ENCODE measurements at places on chromosomes 12 and 14. TPM values are rescaled to one million over a fixed set of nuclear protein-coding genes. Genes with fewer than 3 reads are reported as not detected.
A peak's percentile ranks its signal among the peaks of the same experiment; 100 is the strongest.

Gene BCL2L2
- 61.8 TPM for total RNA-seq

DNA sequence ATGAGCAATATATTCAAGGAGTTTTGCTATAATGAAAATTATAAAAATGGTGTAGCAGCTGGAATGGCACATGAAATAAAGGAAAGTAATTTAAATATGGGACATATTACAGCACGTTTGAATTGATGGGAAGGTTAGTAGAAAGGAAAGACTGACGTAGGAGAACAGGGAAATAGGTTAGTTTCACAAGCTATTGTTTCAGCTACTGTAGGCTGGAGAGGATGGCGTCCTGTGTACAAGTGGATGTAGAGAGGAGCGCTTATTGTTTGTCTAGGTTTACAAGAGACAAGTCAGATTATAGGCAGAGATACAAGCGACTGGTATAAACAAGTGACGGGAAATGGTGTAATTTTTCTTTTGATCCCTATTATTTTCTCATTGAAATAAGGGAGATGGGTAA is 431.2 kb upstream of the PDE3A start:
- no peak overlapping the region for H3K4me3 ChIP-seq
- no peaks in the 10 kb centered on the region for H3K36me3 ChIP-seq
- H3K4me1 ChIP-seq, result no peaks in the 10 kb centered on the region
- H3K27ac ChIP-seq, result no peak overlapping the region

DNA sequence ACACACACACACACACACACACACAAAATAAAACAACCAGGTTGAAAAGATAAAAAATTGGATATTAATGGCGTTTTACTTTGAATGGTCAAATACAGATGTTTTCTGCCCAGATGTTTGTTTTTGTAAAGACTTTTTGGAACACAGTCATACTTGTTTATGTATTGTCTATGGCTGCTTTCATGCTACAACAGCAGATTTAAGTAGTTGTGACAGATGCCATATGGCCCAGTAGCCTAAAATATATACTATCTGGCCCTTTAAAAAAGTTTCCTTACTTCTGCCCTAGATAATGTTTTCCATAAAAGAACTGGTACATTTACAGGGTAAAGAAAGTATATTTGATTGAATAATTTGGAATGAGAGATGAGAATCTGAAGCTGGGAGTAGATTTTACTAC is 1362.8 kb upstream of the SEL1L start:
- no peak overlapping the region for H3K27ac ChIP-seq
- no peak for DNase-seq
- no peak overlapping the region for H3K4me3 ChIP-seq
- no peaks in the 10 kb centered on the region for H3K36me3 ChIP-seq

GRCh38 chr12:47889040-47889439 is 15.8 kb downstream of the VDR start:
- no peak for DNase-seq
- no peak overlapping the region for H3K27ac ChIP-seq
- no peaks in the 10 kb centered on the region for H3K36me3 ChIP-seq

DNA sequence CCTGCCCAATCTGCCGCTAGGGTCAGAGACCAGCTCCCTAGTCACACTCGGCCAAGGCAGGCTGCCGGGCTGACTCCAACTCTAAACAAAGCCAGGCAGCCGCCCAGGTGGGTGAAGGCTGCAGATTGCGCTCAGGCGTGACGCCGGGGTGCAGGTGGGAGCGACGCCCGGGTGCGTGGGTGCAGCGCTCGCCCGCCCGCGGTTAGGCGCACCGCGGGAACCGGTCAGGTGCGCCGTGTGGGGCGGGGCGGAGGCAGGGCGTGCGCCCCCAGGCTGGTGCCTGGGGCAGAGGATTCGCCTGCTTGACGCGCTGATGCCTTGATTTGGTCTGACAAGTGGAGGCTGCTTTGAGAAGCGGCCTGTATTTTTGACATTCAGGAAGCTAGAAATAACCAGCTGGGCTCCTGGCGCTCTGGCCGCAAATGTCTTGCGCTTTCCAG is 126.7 kb upstream of the HIF1A start:
- H3K27me3 ChIP-seq, result peaks cover 10% of the 10 kb centered on the region
- DNase-seq, result no peak
- H3K27ac ChIP-seq, result peak overlapping the region; percentile 12
- H3K4me3 ChIP-seq, result no peak overlapping the region

DNA sequence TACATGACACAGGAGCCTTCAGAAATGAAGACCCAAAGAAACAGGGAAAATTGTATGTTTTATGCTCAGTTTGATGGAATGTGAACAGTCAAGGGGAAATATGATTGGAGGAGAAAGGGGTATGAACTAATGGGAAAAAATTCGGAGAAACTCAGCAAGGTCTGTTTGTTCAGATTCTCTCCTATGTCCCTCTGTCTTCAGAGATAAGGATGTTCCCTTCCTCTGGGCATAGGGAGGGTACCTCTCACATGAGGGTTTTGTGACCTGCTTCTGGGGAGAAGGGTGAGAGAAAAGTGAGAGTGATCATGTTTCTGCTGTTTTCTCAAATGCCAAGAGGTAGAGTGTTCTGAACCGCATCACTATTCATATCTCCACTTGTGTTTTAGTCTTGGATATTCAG is 26.6 kb upstream of the LIMA1 start:
- H3K36me3 ChIP-seq, result no peaks in the 10 kb centered on the region
- no peak overlapping the region for H3K4me3 ChIP-seq
- DNase-seq, result no peak
- H3K4me1 ChIP-seq, result no peaks in the 10 kb centered on the region

- no peak overlapping the region for H3K27ac ChIP-seq
- no peaks in the 10 kb centered on the region for H3K36me3 ChIP-seq
- H3K4me3 ChIP-seq, result no peak overlapping the region
- H3K4me1 ChIP-seq, result no peaks in the 10 kb centered on the region
Observed at GRCh38 chr12:76220980-76221379, 127.2 kb downstream of the BBS10 start.

- no peaks in the 10 kb centered on the region for H3K4me1 ChIP-seq
- no peak overlapping the region for H3K27ac ChIP-seq
- H3K4me3 ChIP-seq, result no peak overlapping the region
- no peaks in the 10 kb centered on the region for H3K36me3 ChIP-seq
Observed at GRCh38 chr12:98156697-98157096, 358.7 kb upstream of the TMPO start.

GRCh38 chr12:58372298-58372697 is 430.9 kb downstream of the ATP23 start:
- no peaks in the 10 kb centered on the region for H3K36me3 ChIP-seq
- no peak for DNase-seq
- H3K27me3 ChIP-seq, result no peaks in the 10 kb centered on the region
- H3K27ac ChIP-seq, result no peak overlapping the region
- H3K4me3 ChIP-seq, result no peak overlapping the region
- no peaks in the 10 kb centered on the region for H3K4me1 ChIP-seq

Gene DEPDC4
- not detected for total RNA-seq

- H3K4me3 ChIP-seq, result no peak overlapping the region
- H3K27ac ChIP-seq, result no peak overlapping the region
- no peaks in the 10 kb centered on the region for H3K27me3 ChIP-seq
- DNase-seq, result no peak
- H3K36me3 ChIP-seq, result no peaks in the 10 kb centered on the region
Observed at GRCh38 chr14:93984070-93984469, 7.7 kb upstream of the ASB2 start.

DNA sequence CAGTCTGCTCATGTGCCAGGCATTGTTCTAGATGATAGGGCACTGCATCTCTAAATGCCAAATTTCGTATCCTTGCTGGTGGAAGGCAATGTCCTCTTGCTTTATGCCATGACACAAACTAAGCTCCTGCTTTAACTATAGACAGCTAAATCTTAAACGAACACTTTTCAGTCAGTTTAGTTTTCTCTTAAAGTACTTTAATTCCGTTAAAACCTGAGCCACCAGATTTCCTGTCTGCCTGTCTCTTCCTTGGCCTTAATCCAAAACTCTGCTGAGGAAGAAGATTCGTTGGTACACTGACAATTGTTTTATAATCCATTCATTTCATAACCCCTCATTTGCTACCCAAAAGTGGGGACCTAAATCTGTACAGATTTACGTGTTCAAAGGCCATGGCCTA is 194.4 kb upstream of the BCL2L14 start:
- H3K4me1 ChIP-seq, result peaks cover 3% of the 10 kb centered on the region
- no peaks in the 10 kb centered on the region for H3K27me3 ChIP-seq
- no peak for DNase-seq
- H3K27ac ChIP-seq, result no peak overlapping the region
- no peaks in the 10 kb centered on the region for H3K36me3 ChIP-seq
- H3K4me3 ChIP-seq, result no peak overlapping the region

GRCh38 chr12:64669270-64669842 is 59.1 kb downstream of the RASSF3 start:
- peaks cover 48% of the 10 kb centered on the region for H3K4me1 ChIP-seq
- peak overlapping the region; percentile 24 for H3K27ac ChIP-seq
- H3K4me3 ChIP-seq, result no peak overlapping the region
- no peak for DNase-seq
- no peaks in the 10 kb centered on the region for H3K27me3 ChIP-seq
- no peaks in the 10 kb centered on the region for H3K36me3 ChIP-seq

Measured in tibial nerve (tissue), 4 donors.